NCI-H2171 treated with DMSO at 0.1 percent for 48 hours (cell line): ENCODE measurements at places on chromosomes 2 and 18.

DNA sequence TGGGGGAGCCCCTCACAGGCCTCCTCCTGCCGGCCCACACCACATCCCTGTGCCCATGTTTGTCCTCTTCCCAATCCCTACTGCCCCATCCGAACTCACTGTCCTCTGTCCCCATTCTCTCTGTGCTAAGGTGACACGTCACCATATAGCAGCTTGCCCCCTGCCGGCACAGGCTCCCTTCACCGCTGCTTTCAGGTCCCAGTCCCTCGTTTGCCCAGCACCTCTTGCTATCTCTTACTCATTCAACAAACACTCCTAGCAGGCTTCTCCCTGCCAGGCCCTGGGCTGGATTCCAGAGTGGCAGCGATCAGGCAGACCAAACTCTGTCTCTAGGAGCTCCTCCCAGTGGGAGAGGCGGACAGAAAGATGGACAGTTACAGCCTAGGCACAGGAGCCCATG lies 74.3 kb downstream of the TFCP2L1 start:
- DNase-seq = peak; percentile 6

DNA sequence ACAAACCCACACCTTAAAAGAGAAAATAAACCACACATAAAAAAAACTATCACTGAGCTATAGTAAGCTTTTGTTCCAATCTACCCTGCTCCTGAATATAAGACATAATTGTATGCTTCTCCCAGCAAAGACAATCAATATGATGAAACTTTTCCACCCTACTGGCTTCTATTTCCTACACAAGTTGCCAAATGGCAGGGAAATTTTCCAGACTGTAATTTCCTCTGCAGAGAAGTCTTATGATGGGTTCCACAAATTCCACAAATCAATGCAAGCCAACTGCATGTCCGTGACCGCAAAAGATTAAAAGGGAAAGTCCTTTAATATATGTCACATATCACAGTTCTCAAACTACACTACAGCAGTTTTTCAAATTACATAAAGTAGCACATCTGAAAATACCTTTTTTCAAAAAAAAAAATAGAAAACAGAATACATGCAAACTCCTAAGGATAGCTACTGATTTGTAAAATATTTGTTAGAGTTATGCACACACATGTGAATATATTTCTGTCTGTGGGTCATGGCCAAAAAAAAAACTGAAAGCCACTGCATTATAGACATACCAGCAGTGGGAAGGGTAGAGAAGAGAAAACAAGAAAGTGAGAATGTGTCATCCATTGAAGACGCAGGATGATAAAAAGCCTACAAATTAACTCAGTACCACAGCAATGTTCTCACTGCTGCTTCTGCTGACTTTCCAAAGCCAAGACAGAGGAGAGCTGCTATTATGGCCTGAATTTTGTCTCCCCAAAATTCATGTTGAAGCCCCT lies 61.4 kb downstream of the RPL31 start:
- DNase-seq = no peak

GRCh38 chr2:46179037-46179621 lies 118.1 kb upstream of the EPAS1 start:
- DNase-seq = no peak

DNA sequence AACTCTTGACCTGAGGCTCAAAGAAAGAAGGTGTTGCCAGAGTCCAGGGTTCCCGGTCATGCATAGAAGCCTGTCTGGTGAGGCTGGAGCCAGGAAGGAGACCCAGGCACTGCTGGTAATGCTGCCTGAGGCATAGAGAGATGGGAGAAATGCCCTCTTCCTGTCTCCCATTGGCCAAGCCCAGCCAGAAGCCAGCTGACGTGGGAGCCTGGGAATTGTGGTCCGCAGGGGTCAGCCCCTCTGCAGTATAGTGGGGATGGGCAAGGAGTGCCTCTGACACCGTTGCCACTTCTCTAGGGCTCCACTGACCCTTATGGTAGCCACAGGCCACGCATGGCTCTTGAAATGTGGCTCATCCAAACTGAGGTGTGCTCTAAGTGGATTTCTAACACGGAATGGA lies 95.7 kb downstream of the CTIF start:
- DNase-seq = no peak

GRCh38 chr2:103161456-103162289 lies 399.8 kb downstream of the TMEM182 start:
- DNase-seq = peak; percentile 83

GRCh38 chr18:5305835-5306234 lies 10.3 kb upstream of the ZBTB14 start:
- DNase-seq = no peak

- DNase-seq = peak; percentile 51
These were observed 114.7 kb downstream of the MAP4K4 start for GRCh38 chr2:101812226-101812625.

- DNase-seq = no peak
These were observed 4.3 kb downstream of the MCEE start for GRCh38 chr2:71125506-71126294.

DNA sequence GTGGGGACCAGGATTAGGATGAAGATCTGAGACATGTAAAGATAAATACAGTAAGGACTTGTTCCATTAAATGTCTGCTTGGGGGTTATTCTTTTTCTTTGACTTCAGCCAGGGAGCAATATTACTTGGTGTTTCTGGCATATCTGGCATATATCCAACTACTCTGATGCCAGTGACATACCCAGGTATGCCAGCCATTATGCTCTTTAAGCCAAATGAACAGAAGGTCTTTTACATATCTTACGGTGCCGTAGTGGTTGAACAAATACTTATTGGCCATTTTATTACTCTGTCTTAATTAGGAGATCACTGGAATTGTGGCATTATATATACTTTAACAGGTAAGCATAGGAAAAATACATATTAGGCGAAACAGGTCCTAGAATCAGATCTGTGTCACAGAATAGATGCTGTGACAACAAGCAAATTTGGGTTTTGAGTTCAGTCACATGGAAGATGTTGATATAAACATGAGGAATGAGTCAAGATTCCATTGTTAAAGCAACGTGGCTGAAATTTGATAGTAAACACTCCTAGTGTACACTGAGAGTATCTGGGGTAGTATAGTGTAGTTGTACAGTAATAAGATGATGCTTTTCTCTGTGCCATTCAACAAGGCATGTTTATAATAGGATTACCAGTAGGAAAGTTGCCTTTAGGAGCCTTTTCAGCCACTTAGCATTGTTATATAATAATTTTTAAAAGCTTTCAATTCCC lies 62.6 kb downstream of the KCTD18 start:
- peak; percentile 65 for DNase-seq

DNA sequence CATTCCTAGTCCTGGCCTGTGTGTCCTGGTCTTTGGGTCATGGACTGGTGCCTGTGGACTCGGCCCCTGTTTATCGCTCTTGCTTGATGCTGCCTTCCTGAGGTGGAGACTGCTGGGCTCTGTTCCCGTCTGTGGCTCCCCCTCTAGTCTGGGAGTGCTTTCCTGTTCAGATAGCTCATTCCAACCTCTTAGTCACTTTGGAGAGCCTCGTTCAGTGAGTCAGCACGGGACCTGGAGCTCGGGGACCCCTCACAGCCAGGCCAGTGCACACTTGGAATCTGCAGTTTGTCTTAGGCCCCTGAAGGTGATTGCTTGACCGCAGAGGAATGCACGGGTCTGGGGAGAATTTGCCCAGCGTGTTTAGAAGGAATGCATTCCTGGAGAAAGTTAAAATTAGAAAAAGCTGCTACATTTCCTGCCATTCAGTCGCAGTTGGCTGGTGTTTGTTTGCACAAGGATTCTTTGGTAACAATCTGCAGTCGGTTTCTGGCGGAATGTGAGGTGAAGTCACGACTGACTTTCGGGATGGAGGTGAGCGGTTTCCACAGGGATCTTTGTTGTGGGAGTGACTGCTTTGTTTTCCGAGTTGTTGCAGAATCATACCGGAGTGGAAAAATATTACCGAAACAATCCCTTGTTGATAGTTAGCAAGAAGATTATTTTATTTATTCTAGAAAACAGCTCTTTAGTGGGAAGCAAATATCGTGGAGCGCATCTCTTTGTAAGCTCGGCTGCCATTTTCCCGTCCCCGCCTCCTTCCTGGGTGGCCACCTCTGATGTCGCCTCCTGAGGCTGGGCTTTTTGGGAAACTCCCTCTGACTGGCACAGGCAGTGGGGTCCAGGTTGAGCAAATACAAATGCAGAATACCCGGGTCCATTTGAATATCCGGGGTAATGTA lies 29.6 kb downstream of the SH3BP4 start:
- DNase-seq = no peak

GRCh38 chr2:20507166-20507692 lies 60.4 kb downstream of the RHOB start:
- DNase-seq = peak; percentile 29

DNA sequence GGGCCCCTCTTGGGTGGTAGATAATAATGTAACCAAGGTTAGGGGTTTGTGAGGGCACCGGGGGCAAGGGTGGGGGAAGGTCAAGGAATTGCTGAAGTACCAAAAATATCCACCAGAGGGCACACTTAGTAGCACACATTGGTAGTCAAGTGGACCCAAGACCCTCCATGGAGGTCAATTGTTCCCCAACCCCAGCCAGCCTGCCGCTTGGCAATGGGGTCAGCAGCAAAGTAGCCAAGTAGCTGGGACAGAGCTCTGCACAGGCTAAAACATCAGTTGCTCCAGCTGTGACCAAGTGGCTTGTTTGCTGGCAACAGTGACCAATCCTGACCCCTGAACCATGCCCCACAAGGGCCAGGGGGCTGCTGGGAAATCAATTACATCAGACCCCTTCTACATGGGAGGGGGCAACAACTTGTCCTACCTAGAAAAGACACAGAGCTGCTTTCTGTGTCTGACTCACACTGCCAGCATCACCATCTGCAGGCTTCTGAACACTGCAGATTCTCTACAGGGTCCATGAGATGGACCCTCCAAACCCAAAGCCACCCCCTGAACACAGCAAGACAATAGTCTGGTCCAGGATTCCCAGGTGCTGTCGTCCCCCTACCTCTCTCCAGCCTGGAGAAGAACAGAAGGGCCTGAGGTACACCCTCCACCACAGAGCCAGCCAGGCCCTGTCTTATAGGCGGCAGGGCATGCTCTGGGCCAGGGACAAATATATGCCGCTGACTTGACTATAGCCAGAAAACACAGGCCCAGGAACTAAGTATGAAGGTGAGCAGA lies 76.0 kb downstream of the EMX1 start:
- DNase-seq = peak; percentile 20

GRCh38 chr2:85166021-85166420 lies 32.8 kb downstream of the TCF7L1 start:
- DNase-seq = no peak

DNA sequence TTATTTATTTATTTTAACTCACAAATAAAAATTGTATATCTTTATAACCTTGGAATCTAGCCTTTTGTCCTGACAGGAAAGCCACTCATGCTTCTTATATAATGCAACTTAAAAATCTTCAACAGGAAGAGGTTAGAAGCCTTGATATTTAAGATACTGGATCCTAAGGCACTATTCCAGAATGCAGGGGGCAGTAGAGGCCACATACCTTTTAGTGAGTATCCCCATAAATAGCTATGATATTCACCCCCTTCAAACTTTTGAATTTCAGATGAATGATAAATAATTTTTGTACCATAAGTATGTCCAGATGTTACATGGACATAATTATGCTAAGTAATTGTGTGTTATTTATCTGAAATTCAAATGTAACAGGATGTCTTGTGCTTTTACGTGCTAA lies 592.7 kb upstream of the VRK2 start:
- DNase-seq = no peak

GRCh38 chr2:145411493-145411892 lies 891.6 kb upstream of the ZEB2 start:
- DNase-seq = no peak

GRCh38 chr2:46601328-46601963 lies 122.1 kb downstream of the TMEM247 start:
- peak; percentile 7 for DNase-seq

- DNase-seq = peak; percentile 76
These were observed 243.9 kb upstream of the LRRTM1 start for GRCh38 chr2:80548469-80548868.

DNA sequence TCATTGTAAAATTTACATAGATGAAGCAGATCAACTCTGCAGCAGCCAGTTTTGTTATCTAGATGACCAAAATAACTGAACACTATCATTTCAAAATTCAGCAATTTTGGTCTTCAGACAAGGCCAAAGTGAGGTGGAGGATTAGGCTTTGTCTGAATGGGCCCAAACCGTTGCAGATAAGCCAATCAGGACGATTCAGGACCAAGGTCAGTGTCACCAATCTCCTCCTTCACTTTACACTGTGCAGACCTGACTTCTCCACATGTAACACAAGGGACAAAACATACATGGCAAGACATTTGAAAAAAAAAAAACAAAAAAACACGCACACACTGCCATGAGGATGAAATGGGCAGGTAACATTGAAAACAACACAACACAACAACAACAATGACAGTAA lies 211.2 kb downstream of the NAPG start:
- no peak for DNase-seq

DNA sequence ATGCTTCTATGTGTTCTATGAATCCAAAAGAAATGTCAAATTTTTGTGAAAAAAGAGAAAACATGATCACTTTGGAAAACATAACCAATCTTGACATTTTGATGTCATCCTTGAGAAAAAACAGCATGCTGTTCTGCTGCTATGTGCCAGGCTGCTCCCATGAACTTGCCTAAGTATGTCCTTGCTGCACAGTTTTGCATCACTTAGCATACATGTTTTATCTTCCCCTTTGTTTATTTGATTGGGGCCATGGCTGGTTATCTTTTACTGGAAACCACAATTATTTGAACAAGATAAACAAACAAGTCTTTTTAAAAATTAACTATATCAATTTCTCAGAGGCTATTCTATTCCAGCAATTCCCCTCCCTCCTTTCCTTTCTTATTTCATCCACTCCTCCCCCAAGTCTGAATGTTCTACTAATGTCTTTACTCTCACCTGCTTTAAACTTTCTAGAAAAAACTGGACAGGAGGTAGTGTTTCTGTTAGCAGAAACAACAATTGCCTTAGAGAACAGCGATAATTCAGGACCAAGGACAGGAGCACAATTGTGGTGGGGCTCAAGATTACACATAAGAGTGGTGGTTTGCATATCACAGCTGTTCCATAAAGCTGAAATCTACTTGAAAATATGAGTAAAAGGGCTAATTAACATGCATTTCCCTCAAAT lies 6.7 kb downstream of the AOX1 start:
- DNase-seq = no peak

GRCh38 chr2:134570676-134571075 lies 148.1 kb downstream of the TMEM163 start:
- no peak for DNase-seq

DNA sequence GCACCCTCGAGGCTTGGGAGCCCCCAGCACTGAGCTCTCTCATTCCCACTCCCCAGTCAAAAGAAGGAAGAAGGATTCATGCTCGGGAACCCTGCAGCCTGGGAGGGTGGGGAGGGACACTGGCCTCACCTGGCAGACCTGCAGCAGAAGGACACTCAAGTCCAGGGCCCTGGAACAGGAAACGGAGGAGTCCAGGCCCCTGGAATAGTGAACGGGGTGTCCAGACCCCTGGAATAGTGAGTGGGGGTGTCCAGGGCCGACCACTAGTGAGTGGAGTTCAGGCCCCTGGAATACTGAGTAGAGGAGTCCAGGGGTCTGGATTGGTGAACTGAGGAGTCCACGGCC lies 292.5 kb downstream of the NDUFA10 start:
- no peak for DNase-seq

DNA sequence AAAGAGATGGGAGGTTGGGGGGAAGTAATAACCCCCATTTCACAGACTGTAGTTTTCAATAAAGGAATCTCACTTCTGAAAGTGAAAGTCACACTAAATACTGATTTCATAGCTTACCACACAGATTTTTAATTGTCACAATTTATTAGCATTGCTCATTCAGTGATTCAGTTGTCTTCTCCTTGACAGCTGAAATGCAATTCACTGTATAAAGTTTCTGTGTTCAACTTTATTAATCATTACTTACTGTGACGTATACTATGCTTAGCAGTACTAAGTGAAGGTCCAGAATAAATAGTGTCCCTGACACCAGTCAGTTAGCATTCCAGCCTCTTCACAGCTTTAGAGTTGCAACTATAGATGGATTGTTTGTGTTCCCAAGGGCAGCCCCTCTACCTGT lies 324.1 kb upstream of the CRIM1 start:
- no peak for DNase-seq
